ENCODE measurements at places on chromosomes 12 and 14. TPM values are rescaled to one million over a fixed set of nuclear protein-coding genes. Genes with fewer than 3 reads are reported as not detected.

GRCh38 chr12:12803186-12803585, 10.0 kb upstream of the DDX47 start:
- no peaks in the 10 kb centered on the region for H3K27me3 ChIP-seq
- DNase-seq: peak; percentile 86
- H3K27ac ChIP-seq: 0 out of 2 replicates have a peak overlapping the region, but pooled peaks have one; percentile 13
- no peak overlapping the region for H3K4me3 ChIP-seq
- H3K36me3 ChIP-seq: no peaks in the 10 kb centered on the region
- H3K4me1 ChIP-seq: peaks cover 21% of the 10 kb centered on the region

- no peaks in the 10 kb centered on the region for H3K36me3 ChIP-seq
- H3K27ac ChIP-seq: no peak overlapping the region
- H3K4me1 ChIP-seq: peaks cover 5% of the 10 kb centered on the region
- no peak overlapping the region for H3K4me3 ChIP-seq
- no peaks in the 10 kb centered on the region for H3K27me3 ChIP-seq
Measured at GRCh38 chr14:102608064-102608446, 15.6 kb downstream of the RCOR1 start.

- no peak within 1 kb of the TSS for H3K27ac ChIP-seq
- peaks cover 47% of the 10 kb centered on the region for H3K27me3 ChIP-seq
- DNase-seq: no peak
- H3K36me3 ChIP-seq: no peaks in the 10 kb centered on the region
- no peak within 1 kb of the TSS for H3K4me3 ChIP-seq
Measured at GRCh38 chr14:104138098-104138717, at the start of gene KIF26A. Gene KIF26A (plus strand): TSS chr14:104138587. CDS start chr14:104138723, 136 bp downstream.

DNA sequence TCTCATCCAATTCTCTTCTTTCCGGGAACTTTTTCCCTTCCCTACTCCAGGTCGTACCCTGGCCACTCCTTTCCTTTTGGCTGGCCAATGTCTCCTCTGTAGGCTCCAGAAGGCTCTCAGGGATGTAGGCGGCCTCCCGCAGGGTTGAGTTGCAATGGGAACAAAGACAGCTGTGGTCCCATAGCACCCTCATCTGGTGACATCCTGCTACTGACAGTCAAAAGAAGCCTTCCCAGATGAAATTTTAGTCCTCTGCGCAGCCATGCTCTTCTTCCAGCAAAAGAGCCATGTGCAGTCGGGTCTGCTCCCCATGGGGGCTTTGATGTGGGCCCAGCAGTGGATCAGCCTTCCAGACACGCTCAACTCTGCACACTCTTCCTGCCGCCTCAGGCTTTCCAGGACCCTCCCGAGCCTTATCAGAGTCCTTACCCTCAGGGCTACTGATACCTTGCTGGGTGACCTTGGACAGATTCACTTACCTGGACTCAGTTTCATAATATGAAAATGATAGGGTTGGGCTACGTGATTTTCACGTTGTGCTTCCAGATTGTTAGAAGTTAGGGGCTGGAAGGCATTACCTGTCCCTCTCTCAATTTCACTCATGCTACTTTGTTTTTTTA, 5.5 kb upstream of the CELA1 start:
- no peak overlapping the region for H3K4me3 ChIP-seq
- H3K27me3 ChIP-seq: no peaks in the 10 kb centered on the region
- no peak overlapping the region for H3K27ac ChIP-seq
- peak; percentile 66 for DNase-seq

GRCh38 chr12:89706986-89707702, 1.5 kb downstream of the ATP2B1 start:
- H3K4me3 ChIP-seq: peak overlapping the region; percentile 86
- H3K27ac ChIP-seq: peak overlapping the region; percentile 82
- peak; percentile 19 for DNase-seq

- H3K27me3 ChIP-seq: no peaks in the 10 kb centered on the region
- DNase-seq: no peak
Measured at GRCh38 chr14:68627050-68627867, 165.6 kb downstream of the ZFP36L1 start.

DNA sequence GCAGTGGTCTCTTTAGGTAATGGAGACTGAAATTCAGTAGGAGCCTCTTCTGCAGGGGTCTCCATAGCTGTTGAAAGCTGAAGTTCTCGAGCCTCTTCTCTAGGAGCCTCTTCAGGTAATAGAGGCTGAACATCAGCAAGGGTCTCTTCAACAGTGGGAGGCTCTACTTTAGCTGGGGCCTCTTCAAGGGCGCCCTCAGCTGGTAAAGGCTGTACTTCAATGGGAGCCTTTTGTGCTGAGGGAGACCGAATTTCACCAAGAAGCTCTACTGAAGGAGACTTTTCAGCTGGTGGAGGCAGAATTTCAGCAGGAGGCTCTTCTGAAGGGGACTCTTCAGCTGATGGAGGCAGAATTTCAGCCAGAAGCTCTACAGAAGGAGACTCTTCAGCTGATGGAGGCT, 1.5 kb downstream of the FSCB start:
- H3K27ac ChIP-seq: no peak overlapping the region
- H3K4me1 ChIP-seq: no peaks in the 10 kb centered on the region
- H3K36me3 ChIP-seq: no peaks in the 10 kb centered on the region
- no peaks in the 10 kb centered on the region for H3K27me3 ChIP-seq
- H3K4me3 ChIP-seq: no peak overlapping the region
- DNase-seq: no peak

DNA sequence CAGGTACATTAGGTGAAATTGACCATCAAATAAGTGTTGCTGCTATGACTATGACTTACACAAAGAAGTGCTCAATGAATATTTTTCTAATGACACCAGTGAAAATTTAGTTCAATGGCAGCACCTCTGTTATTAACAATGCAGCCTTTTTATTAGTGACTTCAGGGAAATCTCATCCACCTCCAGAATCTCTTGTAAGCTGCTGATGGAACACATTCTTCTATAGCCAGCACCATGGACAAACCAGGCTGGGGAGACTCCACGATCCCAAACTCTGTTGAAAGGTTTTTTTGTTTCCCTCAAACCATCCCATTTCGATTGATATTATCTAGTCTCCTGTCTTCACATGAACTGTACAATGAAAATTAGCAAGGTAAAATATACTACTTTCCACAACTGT, 265.9 kb downstream of the ITPR2 start:
- H3K27ac ChIP-seq: no peak overlapping the region
- H3K4me3 ChIP-seq: no peak overlapping the region
- no peak for DNase-seq
- H3K36me3 ChIP-seq: no peaks in the 10 kb centered on the region
- no peaks in the 10 kb centered on the region for H3K27me3 ChIP-seq

DNA sequence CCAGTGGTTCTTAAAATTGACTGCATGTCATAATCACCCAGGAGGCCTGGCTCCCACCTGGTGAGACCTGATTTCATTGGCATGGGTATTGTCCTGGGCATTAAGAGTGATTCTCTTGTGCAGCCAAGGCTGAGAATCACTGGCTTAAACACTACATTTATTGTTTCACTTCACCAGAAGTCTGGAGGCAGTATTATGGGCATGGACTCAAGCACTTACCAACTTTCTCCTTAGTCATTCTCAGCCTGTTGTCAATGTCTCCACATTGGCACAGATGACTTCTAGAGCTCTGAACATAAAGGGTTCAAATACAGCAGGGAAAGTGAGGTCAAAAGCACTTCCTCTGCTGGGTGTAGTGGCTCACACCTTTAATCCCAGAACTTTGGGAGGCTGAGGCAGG, 25.6 kb upstream of the GCH1 start:
- no peak for DNase-seq
- no peak overlapping the region for H3K27ac ChIP-seq
- no peaks in the 10 kb centered on the region for H3K27me3 ChIP-seq
- no peaks in the 10 kb centered on the region for H3K36me3 ChIP-seq
- H3K4me3 ChIP-seq: no peak overlapping the region

GRCh38 chr14:24392325-24393091, 6.3 kb upstream of the NYNRIN start:
- H3K36me3 ChIP-seq: no peaks in the 10 kb centered on the region
- peak; percentile 67 for DNase-seq
- H3K4me1 ChIP-seq: peaks cover 7% of the 10 kb centered on the region
- H3K4me3 ChIP-seq: no peak overlapping the region
- H3K27me3 ChIP-seq: peaks cover 2% of the 10 kb centered on the region

GRCh38 chr12:125140279-125141209, 75.3 kb downstream of the AACS start:
- peaks cover 3% of the 10 kb centered on the region for H3K36me3 ChIP-seq
- DNase-seq: peak; percentile 76
- H3K27me3 ChIP-seq: no peaks in the 10 kb centered on the region
- H3K4me3 ChIP-seq: no peak overlapping the region
- no peak overlapping the region for H3K27ac ChIP-seq

DNA sequence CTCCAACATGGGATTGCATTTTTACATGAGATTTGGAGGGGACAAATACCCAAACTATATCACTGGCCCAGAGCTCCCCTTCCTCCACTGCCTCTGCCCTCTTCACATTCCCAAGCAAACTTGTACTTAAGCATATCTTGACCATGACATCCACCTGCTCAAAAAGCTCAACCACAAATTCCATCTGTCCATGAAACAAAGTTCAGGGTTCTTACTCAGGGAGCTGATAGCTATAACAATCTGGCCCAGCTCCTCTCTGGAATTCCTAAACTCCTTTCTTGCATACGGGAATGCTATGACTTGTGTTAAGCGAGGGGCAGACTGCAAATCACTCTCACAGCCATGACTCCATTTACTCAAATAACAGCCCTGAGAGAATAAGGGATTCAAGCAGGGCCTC, 152.1 kb downstream of the GALC start:
- no peak for DNase-seq
- no peaks in the 10 kb centered on the region for H3K36me3 ChIP-seq
- no peak overlapping the region for H3K4me3 ChIP-seq
- no peaks in the 10 kb centered on the region for H3K4me1 ChIP-seq
- no peaks in the 10 kb centered on the region for H3K27me3 ChIP-seq
- H3K27ac ChIP-seq: no peak overlapping the region

DNA sequence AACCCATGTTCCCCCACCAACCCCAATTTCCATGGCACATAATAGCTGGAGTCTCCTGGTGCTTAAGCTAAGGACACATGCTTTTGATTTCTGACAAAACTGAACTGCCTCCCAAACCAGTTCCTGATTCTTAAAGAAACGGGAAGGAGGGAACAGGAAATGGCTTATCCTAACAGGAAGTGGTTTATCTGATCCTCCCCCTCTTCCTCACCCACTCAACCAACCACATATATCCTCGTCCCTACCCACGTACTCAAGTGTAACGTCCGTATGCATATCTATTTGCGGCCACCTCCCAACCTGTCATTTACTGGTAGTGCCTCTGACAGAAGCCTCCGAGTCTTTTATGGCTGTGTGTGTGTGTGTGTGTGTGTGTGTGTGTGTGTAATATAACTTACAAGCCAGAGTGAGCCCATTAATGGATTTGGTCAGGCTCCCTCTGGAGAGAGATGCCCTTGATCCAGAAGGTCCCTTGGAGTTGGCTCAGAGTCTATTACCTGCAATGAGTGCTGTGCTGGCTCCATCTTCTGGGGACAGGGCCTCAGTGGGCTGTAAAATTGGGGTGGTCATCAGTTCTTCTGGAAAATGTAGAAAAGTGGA, 7.7 kb downstream of the DAZAP2 start:
- H3K27me3 ChIP-seq: no peaks in the 10 kb centered on the region
- peak; percentile 68 for DNase-seq

DNA sequence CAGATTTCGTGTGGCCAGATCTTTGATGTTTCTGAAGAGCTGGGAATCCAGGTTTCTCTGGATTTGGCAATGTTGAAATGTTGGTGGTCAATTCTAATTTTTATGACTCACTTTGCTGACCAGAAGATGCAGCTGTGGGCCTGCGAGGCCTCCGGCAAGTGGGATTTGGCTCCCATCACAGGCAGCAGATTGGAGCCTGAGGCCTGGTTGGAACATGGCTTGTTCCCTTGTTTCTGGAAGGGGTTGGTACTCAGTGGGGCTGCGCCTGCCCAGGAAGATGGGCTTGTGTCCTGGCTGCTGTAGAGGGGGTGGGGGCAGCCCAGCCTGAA, 23.1 kb downstream of the FBRSL1 start:
- H3K27me3 ChIP-seq: no peaks in the 10 kb centered on the region
- H3K4me1 ChIP-seq: peaks cover 2% of the 10 kb centered on the region
- H3K36me3 ChIP-seq: peaks cover 6% of the 10 kb centered on the region

DNA sequence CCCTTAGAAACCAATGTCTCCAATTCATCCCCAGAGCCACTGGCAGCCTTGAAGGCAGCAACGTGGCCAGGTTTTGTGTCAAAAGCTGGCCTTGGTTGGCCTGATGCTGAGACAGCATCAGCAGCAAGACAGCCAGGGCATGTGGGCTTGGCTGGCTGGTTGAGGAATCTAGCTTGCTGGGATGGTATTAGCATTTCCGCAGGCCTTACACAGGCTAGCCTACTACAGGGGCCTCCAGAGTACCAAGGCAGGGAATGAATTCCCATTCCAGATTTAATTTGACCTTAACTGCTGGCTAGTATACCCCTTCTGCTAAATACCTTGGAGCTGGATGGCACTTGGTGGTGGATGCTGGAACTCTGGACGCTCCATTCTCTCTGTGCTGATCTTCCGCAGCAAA, 15.8 kb downstream of the NGDN start:
- H3K27ac ChIP-seq: no peak overlapping the region
- H3K4me3 ChIP-seq: no peak overlapping the region
- peaks cover 6% of the 10 kb centered on the region for H3K36me3 ChIP-seq
- no peak for DNase-seq

DNA sequence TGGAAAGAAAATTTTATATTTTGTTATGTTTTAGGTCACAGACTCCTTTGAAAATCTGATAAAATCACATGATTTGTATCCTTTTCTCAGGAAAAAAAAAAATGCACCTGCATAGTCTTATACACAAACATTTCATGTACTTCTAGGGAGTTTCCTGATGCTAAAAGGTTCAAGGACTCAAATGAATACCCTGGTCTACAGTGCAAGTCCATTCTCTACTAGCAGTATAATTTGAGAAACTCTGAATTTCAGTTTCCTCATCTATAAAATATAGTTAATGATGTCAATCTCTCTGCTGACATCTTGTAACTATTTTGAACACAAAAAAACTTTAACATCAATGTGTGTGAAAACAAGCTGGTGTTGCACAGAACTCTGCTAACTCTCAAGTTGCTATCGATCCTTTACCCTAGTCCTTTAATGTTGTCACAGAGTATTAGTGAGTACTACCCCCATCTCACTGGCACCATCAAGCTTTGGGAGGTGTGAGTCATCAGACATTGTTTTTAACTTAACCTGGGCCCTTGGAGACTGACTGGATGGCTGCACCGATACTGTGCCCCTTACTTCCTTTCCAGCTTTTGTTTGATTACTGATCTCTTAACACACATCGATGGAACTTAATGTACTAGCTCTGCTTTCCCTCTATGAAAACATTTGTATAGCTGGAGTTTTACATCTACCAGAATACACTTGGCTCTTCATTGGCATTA, 251.9 kb upstream of the SOX5 start:
- H3K4me1 ChIP-seq: peaks cover 10% of the 10 kb centered on the region
- DNase-seq: no peak
- no peak overlapping the region for H3K27ac ChIP-seq
- no peaks in the 10 kb centered on the region for H3K36me3 ChIP-seq
- H3K4me3 ChIP-seq: no peak overlapping the region
- no peaks in the 10 kb centered on the region for H3K27me3 ChIP-seq

NKX2-1 gene
- total RNA-seq: not detected

IAPP gene
- total RNA-seq: not detected

MTERF2 gene
- total RNA-seq: 3.0 TPM

PCED1B gene
- total RNA-seq: 0.28 TPM

OR4E2 gene
- total RNA-seq: not detected

WDHD1 gene
- total RNA-seq: 13.1 TPM

CBLN3 gene
- 0.72 TPM for total RNA-seq

MYBPC1 gene
- total RNA-seq: not detected
